ENCODE measurements at places on chromosomes 7 and 10. TPM values are rescaled to one million over a fixed set of nuclear protein-coding genes. Genes with fewer than 3 reads are reported as not detected.
A peak's percentile ranks its signal among the peaks of the same experiment; 100 is the strongest.

DNA sequence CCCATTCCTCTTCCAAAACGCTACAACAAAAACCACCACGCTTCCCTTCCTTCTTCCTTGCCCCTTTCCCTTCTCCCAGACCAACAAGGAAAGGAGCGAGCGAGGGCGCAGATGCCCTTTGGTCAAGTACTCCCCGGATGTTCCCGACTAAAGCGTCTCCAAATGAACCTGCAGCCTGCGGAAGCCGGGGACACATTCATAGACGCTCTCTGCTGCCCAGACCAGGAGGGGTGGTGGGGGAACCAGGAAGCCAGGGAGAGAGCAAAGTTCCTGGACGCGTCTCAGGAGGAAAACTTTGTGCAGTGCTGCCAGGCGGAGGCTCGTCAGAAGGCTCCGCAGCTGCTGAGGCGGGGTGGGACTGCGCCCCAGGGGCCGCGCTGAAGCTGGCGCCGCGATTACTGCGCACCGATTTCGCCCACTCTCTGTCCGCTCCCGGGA is 754 bp downstream of the SEMA3D start:
- no peaks in the 10 kb centered on the region for H3K36me3 ChIP-seq
- H3K4me1 ChIP-seq, result peaks cover 12% of the 10 kb centered on the region
- H3K4me3 ChIP-seq, result peak overlapping the region; percentile 91
- DNase-seq, result peak; percentile 65

DNA sequence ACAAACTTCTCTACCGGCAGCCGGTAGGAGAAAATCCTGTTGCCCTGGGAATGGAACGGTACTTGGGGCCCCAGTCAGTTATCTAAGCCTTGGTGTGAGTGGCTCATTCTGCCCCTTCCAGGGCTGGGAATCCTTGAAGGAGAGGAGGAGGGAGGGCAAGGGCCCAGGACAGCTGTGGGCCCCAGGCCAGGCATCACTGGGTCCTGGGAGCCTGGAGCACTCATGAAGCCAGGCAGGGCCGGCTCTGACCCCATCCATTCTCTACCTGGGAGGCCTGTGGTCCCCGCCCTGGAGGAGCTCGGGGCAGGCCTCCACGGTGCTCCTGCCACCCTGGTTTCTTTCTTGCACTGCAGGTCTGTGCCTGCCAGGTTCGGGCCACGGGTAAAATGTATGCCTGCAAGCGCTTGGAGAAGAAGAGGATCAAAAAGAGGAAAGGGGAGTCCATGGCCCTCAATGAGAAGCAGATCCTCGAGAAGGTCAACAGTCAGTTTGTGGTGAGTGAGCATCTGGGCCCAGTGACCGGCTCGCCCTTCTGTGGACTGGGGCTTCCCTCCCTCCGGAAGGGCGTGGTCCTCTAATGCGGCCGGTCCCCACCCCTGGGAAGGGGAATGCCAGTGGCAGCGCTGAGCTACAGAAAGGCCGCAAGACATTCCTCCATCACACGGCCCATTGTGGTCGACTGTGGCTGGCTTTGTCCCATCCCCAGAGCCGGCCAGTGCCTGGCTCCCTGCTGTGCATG is 111.3 kb downstream of the RGS10 start:
- no peak overlapping the region for H3K27ac ChIP-seq
- no peak overlapping the region for H3K4me3 ChIP-seq
- H3K27me3 ChIP-seq, result no peaks in the 10 kb centered on the region
- no peaks in the 10 kb centered on the region for H3K36me3 ChIP-seq

DNA sequence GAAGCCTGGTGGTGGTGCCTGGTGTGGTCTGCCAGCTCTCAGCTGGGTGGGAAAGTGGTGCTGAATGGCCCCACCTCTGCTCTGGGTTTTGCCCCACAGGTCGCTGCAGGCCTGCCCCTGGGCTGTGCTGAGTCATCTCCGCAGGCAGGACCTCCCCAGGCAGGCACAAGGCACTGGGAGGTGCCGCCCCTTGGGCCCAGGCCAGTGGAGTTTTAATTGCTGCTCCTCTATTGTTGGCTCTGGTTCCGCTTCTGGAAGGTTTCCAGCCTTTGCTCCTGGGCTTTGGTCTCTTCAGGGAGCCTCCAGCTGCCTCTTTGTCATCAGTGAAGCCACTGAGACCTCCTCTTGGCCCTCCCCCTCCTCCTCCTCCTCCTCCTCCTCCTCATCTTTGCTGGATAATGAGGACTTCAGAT is 180.3 kb upstream of the GRB10 start:
- H3K4me1 ChIP-seq, result peaks cover 1% of the 10 kb centered on the region
- H3K4me3 ChIP-seq, result no peak overlapping the region
- peaks cover 26% of the 10 kb centered on the region for H3K27me3 ChIP-seq
- DNase-seq, result no peak
- peaks cover 5% of the 10 kb centered on the region for H3K36me3 ChIP-seq

DNA sequence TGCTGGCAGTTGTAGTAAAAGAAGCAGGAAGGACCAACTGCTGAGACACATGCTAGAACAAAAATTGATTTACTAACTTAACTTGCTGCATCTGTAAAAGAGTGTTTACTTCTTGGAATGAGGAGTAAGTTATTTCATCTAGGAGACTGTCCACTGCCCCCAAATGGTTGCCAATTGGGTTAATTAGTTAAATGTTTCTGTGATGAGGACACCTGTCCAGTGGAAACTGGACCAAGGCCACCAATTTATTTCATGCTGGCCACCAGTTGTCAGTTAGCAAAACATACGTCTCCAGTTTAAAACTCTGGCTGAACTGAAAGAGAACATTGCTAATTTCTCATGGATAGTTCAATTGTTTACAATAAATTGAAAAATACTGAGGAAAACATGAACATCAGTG is 191.7 kb downstream of the PPP1R9A start:
- H3K36me3 ChIP-seq, result no peaks in the 10 kb centered on the region
- H3K4me3 ChIP-seq, result no peak overlapping the region
- no peaks in the 10 kb centered on the region for H3K4me1 ChIP-seq
- no peaks in the 10 kb centered on the region for H3K27me3 ChIP-seq

DNA sequence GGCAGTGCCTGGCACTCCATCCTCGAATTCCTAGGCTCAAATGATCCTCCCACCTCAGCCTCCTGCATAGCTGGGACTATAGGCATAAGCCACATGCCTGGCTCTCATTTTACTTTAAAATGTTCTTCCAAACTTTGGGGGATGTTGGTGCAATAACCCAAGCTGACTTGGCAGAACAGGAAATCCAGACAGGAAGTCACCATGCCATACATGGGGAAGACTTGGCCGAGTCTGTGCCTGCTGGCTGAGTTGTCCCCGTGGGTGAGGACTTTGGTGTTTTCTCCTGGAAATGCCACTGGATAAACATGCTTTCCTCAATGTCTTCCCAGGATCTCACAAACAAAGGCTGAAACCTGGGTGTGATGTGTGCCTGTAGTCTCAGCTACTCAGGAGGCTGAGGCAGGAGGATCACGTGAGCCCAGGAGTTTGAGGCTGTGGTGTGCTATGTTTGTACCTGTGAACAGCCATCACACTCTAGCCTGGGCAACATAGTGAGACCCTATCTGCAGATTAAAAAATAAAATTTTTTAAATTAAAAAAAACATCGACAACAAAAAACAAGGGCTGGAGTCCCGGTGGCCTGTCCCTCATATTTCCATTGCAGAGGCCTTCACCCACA is 19.8 kb downstream of the HKDC1 start:
- no peaks in the 10 kb centered on the region for H3K27me3 ChIP-seq
- peaks cover 12% of the 10 kb centered on the region for H3K4me1 ChIP-seq
- H3K4me3 ChIP-seq, result no peak overlapping the region
- no peak for DNase-seq

DNA sequence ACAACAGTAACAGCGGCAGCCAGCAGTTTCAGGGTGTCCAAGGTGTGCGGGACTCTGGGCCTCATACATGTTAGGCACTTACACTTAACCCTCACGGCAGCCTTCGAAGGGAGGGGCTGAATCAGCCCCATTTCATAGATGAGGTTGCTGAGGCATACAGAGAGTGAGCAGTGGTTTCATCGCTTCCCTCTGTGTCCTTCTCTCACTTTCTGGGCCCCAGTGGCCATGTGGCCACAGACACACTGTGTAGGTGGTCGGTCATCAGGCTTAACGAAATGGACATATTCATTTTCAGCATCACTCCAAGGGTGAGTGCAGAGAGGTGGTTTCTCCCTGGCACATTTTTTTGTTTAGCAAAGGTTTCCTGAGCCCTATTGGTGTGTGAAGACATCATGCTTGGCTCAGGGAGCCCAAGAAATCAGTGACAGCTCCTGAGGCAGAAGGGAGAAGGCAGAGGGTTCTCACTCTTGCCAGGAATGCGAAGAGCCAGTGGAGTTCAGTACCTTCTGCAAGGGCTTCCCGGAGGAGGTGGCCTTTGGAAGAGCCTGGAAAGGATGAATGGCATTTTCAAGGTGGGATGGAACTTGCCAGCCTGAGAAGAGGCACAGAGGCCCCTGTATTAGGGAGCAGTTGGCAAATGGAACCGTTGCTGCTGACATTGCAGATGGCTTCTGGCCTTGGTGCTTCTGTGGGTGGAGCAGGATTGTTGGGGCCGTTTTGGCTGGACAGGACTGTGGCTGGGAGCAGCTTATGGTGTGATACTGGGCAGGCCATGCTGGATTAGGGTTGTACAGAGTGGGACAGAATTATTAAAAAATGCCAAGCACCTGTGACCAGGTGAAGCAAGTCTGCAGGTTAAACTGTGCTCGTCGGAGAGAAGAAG is 61.7 kb upstream of the PPIF start:
- no peaks in the 10 kb centered on the region for H3K4me1 ChIP-seq
- DNase-seq, result no peak
- H3K4me3 ChIP-seq, result no peak overlapping the region
- H3K27me3 ChIP-seq, result no peaks in the 10 kb centered on the region

- no peak for DNase-seq
- H3K4me3 ChIP-seq, result no peak overlapping the region
- H3K27me3 ChIP-seq, result no peaks in the 10 kb centered on the region
- H3K36me3 ChIP-seq, result no peaks in the 10 kb centered on the region
- H3K27ac ChIP-seq, result no peak overlapping the region
- H3K4me1 ChIP-seq, result peaks cover 41% of the 10 kb centered on the region
Observed at GRCh38 chr7:29274146-29275017, 79.8 kb downstream of the CHN2 start.

- no peak overlapping the region for H3K27ac ChIP-seq
- no peaks in the 10 kb centered on the region for H3K27me3 ChIP-seq
- no peaks in the 10 kb centered on the region for H3K4me1 ChIP-seq
Observed at GRCh38 chr10:73206385-73206784, 38.5 kb downstream of the FAM149B1 start.

DNA sequence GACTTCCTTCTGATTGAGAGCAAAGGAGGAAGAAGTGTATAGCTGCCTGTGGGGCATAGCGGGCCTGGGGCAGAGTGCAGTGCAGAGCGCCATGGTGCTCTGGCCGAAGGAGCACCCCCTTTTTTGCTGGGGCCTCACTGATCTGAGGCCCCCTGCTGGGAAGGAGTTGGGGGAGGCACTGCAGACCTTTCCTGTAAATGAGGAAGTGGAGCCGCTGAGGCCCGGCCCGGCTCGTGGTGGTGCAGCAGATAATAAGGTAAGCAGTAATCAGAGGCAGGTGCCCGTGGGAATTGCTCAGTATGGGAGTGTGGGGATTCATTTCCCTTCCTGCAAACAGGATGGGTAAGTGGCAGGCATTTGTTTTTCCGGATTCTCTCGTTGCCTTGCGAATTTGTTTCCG is 373.7 kb upstream of the MKI67 start:
- H3K4me3 ChIP-seq, result no peak overlapping the region
- H3K27ac ChIP-seq, result no peak overlapping the region
- no peaks in the 10 kb centered on the region for H3K27me3 ChIP-seq
- no peaks in the 10 kb centered on the region for H3K36me3 ChIP-seq
- no peak for DNase-seq

GRCh38 chr7:131769241-131769640 is 212.8 kb upstream of the PODXL start:
- no peak overlapping the region for H3K4me3 ChIP-seq
- H3K4me1 ChIP-seq, result no peaks in the 10 kb centered on the region
- no peaks in the 10 kb centered on the region for H3K27me3 ChIP-seq
- no peaks in the 10 kb centered on the region for H3K36me3 ChIP-seq

GRCh38 chr7:1954366-1955004 is 278.3 kb downstream of the MAD1L1 start:
- no peak overlapping the region for H3K27ac ChIP-seq
- no peaks in the 10 kb centered on the region for H3K27me3 ChIP-seq
- H3K4me1 ChIP-seq, result no peaks in the 10 kb centered on the region
- no peaks in the 10 kb centered on the region for H3K36me3 ChIP-seq
- no peak overlapping the region for H3K4me3 ChIP-seq
- DNase-seq, result no peak

GRCh38 chr10:22554461-22555182 is 159.8 kb downstream of the PIP4K2A start:
- peaks cover 16% of the 10 kb centered on the region for H3K4me1 ChIP-seq
- H3K27me3 ChIP-seq, result no peaks in the 10 kb centered on the region
- no peak overlapping the region for H3K27ac ChIP-seq
- DNase-seq, result no peak
- no peak overlapping the region for H3K4me3 ChIP-seq
- H3K36me3 ChIP-seq, result no peaks in the 10 kb centered on the region

GRCh38 chr10:50560370-50560769 is 63.4 kb downstream of the SGMS1 start:
- no peaks in the 10 kb centered on the region for H3K36me3 ChIP-seq
- no peak overlapping the region for H3K27ac ChIP-seq
- H3K4me3 ChIP-seq, result no peak overlapping the region
- no peaks in the 10 kb centered on the region for H3K27me3 ChIP-seq

DNA sequence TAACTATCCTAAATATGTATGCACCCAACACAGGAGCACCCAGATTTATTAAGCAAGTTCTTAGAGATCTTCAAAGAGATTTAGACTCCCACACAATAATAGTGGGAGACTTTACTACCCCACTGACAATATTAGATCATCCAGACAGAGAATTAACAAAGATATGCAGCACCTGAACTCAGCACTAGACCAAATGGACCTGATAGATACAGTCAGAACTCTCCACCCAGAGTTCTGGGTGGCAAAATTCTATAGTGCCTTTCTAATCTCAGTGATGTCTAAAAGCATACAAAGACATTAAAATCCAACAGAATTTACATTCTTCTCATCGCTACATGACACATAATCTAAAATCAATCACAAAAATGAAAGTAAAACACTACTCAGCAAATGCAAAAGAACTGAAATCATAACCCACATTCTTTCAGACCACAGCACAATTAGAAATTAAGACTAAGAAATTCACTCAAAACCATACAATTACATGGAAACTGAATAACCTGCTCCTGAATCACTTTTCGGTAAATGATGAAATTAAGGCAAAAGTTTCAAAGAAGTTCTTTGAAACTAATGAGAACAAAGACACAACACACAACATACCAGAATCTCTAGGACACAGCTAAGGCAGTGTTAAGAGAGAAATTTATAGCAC is 183.2 kb downstream of the AGMO start:
- no peaks in the 10 kb centered on the region for H3K27me3 ChIP-seq
- H3K36me3 ChIP-seq, result no peaks in the 10 kb centered on the region
- no peak for DNase-seq
- no peaks in the 10 kb centered on the region for H3K4me1 ChIP-seq
- H3K27ac ChIP-seq, result no peak overlapping the region

The TMEM139 gene
- total RNA-seq, result 3.6 TPM

The TMEM60 gene
- total RNA-seq, result 23.1 TPM

The RADIL gene
- total RNA-seq, result 9.8 TPM

The ZP3 gene
- 4.3 TPM for total RNA-seq

The TMEM176B gene
- total RNA-seq, result 0.47 TPM

The TRDMT1 gene
- 30.8 TPM for total RNA-seq

The TET1 gene
- total RNA-seq, result 82.5 TPM

The PYROXD2 gene
- 1.3 TPM for total RNA-seq

Measured in GM23338 (cell line).